Right lobe of liver (tissue), 6 donors: ENCODE measurements at places on chromosomes 7 and 10. TPM values are rescaled to one million over a fixed set of nuclear protein-coding genes. Genes with fewer than 3 reads are reported as not detected.

- no peak for DNase-seq
- no peaks in the 10 kb centered on the region for H3K27me3 ChIP-seq
- no peak overlapping the region for H3K27ac ChIP-seq
- H3K4me3 ChIP-seq: no peak overlapping the region
- no peaks in the 10 kb centered on the region for H3K36me3 ChIP-seq
Measured at GRCh38 chr10:128185627-128186026, 59.4 kb upstream of the MKI67 start.

MSANTD7 gene
- 3.5 TPM for total RNA-seq

- no peaks in the 10 kb centered on the region for H3K36me3 ChIP-seq
- H3K27ac ChIP-seq: no peak overlapping the region
- no peaks in the 10 kb centered on the region for H3K4me1 ChIP-seq
- no peak overlapping the region for H3K4me3 ChIP-seq
- no peaks in the 10 kb centered on the region for H3K27me3 ChIP-seq
Measured at GRCh38 chr7:105769901-105770628, 106.3 kb downstream of the ATXN7L1 start.

CPXM2 gene
- total RNA-seq: 0.29 TPM

TCF7L2 gene
- total RNA-seq: 20.8 TPM

GRCh38 chr10:92479547-92479946 is 94.3 kb downstream of the IDE start:
- DNase-seq: no peak
- no peaks in the 10 kb centered on the region for H3K4me1 ChIP-seq
- H3K36me3 ChIP-seq: no peaks in the 10 kb centered on the region
- H3K4me3 ChIP-seq: no peak overlapping the region

GRCh38 chr7:1345796-1346755 is 113.2 kb downstream of the MICALL2 start:
- no peaks in the 10 kb centered on the region for H3K4me1 ChIP-seq
- no peaks in the 10 kb centered on the region for H3K27me3 ChIP-seq
- H3K4me3 ChIP-seq: no peak overlapping the region
- no peak for DNase-seq
- no peak overlapping the region for H3K27ac ChIP-seq

HABP2 gene
- 162 TPM for total RNA-seq

TLL2 gene
- not detected for total RNA-seq

ABCA13 gene
- total RNA-seq: 0.49 TPM

DNA sequence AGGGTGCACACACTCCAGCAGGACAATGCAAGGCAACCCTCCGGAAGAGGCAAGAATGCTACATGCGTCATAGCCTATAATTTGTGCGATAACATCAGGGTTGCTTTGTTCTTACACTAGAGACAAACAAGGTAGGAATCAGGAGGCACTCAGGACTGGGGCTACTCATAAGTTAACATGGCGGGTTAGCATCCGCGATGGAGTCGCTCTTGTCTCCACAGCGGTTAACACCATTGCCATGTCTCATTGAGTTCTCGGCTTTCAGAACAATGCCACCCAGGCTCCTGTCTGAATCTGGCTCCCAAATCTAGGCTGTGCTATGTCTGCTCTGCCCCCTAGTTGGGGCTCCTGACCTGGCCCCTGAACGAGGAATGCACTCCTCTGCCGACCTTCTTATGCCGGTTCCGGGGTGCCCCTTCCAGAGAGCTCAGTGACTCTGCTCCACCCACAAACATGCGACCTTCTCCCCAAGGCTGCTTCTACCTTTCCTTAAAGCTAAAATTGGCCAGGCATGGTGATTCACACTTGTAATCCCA is 24.9 kb upstream of the SLF2 start:
- H3K4me3 ChIP-seq: no peak overlapping the region
- no peaks in the 10 kb centered on the region for H3K4me1 ChIP-seq
- no peaks in the 10 kb centered on the region for H3K36me3 ChIP-seq
- H3K27me3 ChIP-seq: no peaks in the 10 kb centered on the region
- no peak overlapping the region for H3K27ac ChIP-seq

DNA sequence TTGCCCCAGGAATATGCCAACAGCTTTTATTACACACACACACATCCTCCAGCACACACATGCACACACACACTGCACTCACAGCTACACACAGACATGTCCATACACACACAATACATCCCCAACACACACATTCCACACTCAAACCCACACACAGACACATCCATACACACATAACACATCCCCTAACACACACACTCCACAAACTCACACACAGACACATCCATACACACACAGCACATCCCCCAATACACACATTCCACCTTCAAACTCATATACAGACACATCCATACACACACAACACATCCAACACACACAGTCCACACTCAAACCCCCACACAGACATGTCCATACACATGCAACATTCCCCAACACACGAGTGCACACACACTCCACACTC is 19.1 kb downstream of the SH3PXD2A start:
- H3K36me3 ChIP-seq: no peaks in the 10 kb centered on the region
- no peak overlapping the region for H3K27ac ChIP-seq

DNA sequence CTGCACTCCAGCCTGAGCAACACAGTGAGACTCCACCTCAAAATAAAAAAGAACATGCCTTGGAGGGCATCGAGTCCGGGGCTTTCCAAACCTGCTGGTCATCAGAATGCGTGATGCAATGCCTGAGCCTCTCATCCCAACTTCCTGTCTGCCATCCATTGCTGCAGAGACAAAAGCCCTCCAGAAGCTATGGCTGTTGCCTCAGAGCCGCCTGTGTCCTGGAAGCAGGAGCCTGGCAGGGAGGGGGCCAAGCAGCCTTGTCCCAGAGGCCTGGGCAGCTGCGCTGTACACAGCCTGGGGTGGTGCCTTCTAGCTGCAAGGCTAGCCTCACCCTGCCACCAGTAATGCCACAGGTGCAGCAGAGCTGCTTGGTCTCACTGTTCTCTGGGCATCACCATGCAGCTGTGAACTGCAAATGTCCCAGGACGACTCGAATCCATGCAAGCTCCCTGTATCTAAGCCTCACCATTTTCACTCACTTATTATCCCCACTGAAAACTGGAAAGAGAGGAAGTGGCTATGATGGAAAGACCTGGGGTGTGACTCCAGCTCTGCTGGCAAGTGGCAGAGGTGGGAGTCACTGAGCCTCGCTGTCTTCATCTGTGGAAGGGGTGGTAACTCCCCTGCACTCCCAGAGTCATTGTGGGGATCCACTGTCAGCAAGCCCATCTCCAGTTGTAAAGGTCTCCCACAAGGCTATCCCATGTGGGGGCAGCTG is 7.0 kb downstream of the ALOX5 start:
- no peaks in the 10 kb centered on the region for H3K4me1 ChIP-seq
- H3K36me3 ChIP-seq: no peaks in the 10 kb centered on the region
- DNase-seq: no peak
- H3K4me3 ChIP-seq: no peak overlapping the region

- peak overlapping the region; percentile 31 for H3K27ac ChIP-seq
- DNase-seq: peak; percentile 83
- H3K27me3 ChIP-seq: no peaks in the 10 kb centered on the region
- H3K36me3 ChIP-seq: peaks cover 5% of the 10 kb centered on the region
- H3K4me3 ChIP-seq: no peak overlapping the region
Measured at GRCh38 chr10:127012769-127013152, 107.5 kb downstream of the DOCK1 start.

GRCh38 chr10:21463436-21463835 is 62.0 kb downstream of the SKIDA1 start:
- H3K27ac ChIP-seq: no peak overlapping the region
- DNase-seq: no peak
- no peaks in the 10 kb centered on the region for H3K36me3 ChIP-seq
- H3K4me1 ChIP-seq: no peaks in the 10 kb centered on the region
- no peaks in the 10 kb centered on the region for H3K27me3 ChIP-seq

OR2A12 gene
- total RNA-seq: not detected

DNA sequence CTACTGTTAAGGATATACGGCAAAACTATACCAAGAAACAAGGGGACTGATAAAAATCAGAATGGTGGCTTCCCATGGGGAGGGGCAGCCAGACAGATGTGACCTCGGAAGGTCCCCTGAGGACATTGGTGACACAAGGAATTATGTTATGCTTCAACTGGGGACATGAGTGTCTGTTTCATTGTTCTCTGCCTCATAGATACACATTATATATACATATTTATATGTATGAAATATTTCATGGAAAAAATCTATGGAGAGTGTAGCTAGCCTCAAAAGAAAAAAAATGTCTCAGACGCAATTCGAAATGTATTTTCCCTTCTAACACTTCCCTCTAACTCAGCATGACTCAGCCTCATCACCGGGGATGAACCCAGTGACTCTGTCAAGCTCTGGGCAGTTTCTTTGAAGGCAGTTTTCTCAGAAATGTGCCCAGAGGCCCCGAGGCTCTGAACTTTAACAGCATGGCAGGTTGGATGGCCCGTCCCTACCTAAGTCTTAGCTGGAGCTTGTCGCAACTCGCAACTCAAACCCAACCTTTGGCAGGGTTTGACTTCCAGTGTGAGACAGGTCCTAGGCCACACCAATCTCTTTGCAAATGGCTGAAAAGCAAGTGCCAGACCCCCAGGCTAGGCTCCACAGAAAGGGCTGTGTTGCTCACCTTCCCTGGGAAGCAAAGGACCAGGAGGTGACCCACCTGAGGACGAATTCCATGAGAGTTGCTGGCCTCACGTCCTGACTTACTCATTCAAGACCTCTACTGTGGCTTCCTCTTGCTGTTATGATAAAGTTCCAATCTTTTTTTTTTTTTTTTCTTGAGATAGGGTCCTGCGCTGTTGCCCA is 86.9 kb downstream of the CARD11 start:
- no peak overlapping the region for H3K4me3 ChIP-seq
- no peaks in the 10 kb centered on the region for H3K27me3 ChIP-seq
- H3K36me3 ChIP-seq: no peaks in the 10 kb centered on the region
- H3K27ac ChIP-seq: no peak overlapping the region
- H3K4me1 ChIP-seq: no peaks in the 10 kb centered on the region
- no peak for DNase-seq

- no peaks in the 10 kb centered on the region for H3K27me3 ChIP-seq
- H3K4me1 ChIP-seq: peaks cover 17% of the 10 kb centered on the region
- H3K4me3 ChIP-seq: no peak overlapping the region
- H3K27ac ChIP-seq: no peak overlapping the region
Measured at GRCh38 chr10:74923556-74923955, 97.2 kb downstream of the KAT6B start.

VWA2 gene
- total RNA-seq: 0.06 TPM

GRCh38 chr7:132910657-132911056 is 171.2 kb downstream of the CHCHD3 start:
- no peak overlapping the region for H3K27ac ChIP-seq
- H3K4me3 ChIP-seq: no peak overlapping the region
- no peaks in the 10 kb centered on the region for H3K36me3 ChIP-seq

DNA sequence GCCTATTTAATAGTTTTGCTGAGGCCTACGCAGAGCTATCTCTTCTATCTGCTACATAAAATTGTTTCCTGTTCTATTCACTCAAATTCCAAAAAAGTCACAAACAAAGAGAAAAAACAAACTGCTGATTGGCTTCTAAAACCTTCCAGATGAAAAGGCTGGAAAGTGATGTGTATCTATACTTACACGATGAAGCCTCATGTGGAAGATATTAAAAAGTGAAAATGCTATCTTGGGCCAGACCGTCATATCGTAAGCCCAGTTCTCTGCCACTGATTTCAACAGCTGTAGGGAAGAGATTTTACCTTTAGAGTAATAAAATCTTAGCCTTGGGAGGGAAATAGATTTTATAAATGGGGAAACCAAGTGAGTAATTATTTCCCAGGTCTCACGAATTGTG is 394.8 kb downstream of the KIF20B start:
- DNase-seq: no peak
- no peak overlapping the region for H3K4me3 ChIP-seq
- no peaks in the 10 kb centered on the region for H3K36me3 ChIP-seq
- no peaks in the 10 kb centered on the region for H3K4me1 ChIP-seq

SLC26A5 gene
- 0.25 TPM for total RNA-seq

ABHD11 gene
- 6.8 TPM for total RNA-seq
